8988T (cell line): ENCODE measurements at places on chromosomes 7 and 10.
A peak's percentile ranks its signal among the peaks of the same experiment; 100 is the strongest.

DNA sequence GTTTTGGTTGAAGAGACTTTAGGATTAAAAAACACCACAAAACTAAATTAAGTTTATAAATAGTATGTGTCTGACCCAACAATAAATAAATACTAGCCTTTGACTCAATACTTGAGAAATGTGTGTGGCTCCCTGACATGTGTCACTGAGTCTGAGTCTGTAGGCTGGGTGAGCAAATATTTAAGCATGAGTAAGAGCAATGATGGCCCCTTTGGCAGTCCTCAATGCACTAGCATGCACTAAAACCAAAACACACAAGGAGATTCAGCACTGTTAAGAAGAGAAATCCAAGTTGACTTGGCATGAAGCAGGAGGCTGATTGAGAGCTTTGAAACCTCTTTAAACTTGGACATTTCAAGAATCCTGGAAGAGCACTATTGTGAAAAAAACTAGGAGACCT, 37.1 kb downstream of the CCDC71L start:
- no peak for DNase-seq

- no peak for DNase-seq
Measured at GRCh38 chr10:62640411-62640810, 164.1 kb upstream of the ADO start.

DNA sequence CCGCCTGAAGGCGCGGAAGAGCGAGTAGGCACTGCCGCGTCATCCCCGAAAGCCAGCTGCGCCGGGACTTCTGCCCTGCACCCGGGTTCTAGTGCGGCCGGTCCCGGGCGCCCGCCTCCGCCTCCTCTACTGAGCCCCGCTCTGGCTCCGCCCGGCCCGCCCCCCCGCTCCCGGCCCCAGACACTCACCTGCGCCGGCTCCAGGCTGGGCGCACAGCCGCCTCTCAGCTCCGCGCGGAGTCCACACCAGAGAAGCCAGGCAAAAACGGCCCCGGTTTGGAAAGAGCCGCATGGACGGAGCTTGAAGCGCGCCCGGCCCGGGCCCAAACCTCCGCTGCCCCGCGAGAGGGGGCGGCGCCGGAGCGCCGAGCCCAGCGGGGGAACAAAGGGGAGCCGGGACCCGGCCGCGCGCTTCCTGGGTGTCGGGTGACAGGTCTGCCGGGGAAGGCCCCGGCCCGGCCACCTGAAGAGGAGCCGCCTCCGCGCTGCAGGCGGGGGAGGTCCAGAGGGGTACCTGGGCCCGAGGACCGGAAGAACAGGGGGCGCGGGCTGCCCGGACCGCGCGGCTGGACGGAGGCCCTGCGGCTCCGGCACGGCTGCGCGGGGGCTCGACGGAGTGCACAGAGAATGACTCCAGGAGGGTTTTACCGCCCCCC, 168.2 kb downstream of the NRF1 start:
- DNase-seq, result peak; percentile 92

DNA sequence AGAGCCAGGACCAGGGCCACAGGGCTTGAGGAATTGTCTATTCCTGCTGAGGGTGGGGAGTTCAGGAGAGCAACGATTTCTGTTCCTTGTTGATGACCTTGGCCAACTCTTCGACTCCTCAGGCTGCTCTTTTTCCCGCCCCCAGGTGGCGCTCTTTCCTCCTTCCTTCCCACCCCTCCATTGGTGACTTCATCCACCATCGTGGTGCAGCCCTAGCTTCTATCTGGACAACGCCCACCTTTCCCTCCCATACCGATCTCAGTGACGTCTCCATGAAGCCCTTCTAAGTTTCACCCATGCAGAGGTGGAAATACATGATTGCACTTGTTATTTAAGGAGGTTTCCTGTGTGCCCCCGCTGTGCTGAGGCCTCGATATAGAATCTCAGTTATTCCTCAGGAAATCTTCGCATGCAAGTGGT, 22.1 kb upstream of the CARD11 start:
- no peak for DNase-seq

DNA sequence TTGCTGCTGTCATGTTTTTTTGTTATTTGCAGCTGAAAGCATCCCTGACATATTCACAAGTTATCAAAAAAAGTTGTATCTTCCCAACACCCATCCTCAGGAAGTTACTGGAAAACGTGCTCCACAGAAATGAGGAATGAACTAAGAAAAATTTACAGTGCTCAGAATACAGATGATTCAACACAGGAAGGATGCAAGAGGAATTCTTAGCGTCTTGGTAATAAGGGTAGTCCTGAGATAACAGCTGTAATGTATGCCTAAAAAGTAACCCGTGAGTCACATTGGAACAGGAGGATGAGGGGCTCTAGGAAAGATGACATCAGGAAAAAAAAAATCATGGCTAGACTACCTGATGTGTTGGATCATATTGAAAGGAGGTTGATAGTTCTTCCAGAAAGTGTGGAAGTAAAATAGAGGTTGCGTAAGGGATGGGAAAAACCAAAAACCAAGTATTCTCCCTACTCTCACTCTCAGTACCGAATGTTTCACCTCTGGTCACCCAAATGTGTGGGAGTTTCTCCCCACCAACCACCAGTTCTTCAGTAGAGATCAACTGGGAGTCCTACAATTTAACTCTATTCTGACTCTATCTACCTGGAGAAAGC, 3.9 kb downstream of the ADAM12 start:
- peak; percentile 51 for DNase-seq

- DNase-seq, result no peak
Measured at GRCh38 chr7:47814905-47815613, 133.2 kb downstream of the PKD1L1 start.

DNA sequence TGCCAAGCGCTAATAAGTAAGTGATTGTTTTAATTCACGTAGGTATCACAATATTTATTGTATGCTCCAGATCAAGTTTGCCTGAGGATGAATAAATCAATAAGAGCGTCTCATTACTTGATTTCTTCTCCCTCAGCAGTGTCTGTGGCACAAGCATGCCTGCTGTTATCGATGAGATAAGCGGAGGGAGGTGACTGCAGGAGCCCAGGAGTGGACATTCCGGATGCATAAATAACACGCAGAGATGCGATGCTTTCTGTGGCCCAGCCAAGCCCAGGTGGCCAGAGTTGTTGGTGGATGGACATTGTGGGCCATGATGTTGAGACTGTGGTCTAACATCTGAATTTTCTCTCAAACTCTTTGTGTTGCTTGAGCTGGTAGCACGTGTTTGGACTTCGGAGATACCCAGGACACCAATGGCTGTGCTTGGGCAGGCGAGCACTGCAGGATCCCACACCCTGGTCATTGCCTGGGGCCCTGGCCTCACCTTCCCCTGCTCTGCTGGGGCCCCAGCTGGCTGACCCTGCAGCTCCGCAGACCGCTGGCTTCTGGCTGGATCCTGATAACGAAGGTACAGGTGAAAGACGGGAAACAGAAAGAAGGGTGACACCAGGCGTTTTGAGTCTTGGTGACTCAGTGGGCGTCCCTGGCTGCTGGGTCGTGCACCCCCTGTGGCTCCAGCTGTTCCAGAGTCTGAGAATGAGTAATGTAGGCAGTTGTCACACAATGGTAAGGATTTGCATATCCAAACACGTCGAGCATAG, 31.2 kb upstream of the MNX1 start:
- no peak for DNase-seq

DNA sequence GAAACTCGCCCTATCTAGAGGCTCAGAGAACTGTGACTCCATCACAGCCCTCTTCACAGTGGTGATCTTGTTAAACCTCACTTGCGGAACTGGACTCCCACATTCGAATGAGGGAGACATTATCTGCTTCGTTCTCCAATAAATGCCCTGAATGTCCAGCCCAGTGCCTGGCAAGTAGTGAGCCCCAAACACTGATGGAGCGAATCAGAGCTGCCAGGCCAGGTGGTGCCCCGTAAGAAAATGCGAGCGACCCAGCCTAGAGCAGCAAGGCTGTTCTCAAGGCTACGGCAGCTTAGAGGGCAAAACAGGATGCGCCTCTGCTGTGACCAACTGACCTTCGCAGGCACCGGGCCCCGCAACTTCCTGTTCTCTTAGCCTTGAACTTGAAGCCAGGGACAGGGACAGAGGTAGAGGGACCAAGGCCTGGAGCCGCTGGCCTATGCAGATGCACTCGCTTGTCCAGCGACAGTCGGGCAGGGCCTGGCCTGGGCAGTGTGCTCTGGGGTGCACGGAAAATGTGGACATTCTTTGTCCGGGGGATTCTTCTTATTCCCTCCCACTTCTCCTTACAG, 217.6 kb downstream of the TCERG1L start:
- no peak for DNase-seq

- DNase-seq, result no peak
Measured at GRCh38 chr10:115985786-115986185, 287.2 kb downstream of the GFRA1 start.

DNA sequence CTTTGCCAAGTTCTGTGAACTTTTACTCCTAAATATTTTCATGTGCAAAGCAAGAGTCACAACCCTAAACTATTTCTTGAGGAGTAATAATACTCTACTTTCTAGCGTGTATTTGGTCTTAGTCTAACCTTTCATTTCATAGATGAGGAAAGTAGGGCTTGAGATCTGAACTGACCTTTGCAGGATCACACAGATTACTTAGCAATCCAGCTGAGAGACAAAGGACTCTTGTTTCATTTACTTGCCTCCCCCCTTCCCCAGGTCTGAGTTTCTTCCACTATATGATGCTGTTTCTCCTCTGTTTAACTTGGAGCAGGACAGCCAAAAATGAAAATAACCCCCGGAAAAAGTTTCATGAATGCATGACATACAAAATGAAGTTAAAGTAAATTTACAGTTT, 75.3 kb upstream of the PTN start:
- no peak for DNase-seq

DNA sequence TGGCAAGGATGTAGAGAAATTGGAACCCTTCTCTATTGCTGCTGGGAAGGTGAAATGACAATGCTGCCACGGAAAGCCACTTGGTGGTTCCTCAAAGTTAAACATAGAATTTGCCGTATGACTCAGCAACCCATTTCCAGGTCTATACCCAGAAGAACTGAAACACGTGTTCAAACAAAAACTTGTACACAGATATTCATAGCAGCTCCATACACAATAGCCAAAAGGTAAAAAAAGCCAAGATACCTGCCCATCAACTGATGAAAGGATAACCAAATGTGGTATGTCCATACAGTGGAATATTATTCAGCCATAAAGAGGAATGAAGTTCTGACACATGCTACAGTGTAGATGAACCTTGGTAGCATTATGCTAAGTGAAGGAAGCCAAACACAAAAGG, 39.1 kb downstream of the LHPP start:
- no peak for DNase-seq

DNA sequence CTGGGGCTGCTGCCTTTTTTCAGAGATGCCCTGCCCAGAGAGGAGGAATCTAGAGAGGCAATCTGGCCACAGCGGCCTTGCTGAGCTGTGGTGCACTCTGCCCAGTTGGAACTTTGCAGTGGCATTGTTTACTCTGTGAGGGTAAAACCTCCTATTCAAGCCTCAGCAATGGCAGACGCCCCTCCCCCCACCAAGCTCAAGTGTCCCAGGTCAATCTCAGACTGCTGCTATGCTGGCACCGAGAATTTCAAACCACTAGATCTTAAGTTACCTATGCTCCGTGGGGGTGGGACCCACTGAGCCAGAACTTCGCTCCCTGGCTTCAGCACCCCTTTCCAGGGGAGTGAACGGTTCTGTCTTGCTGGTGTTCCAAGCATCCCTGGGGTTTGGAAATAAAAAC, 77.2 kb downstream of the EXOC4 start:
- DNase-seq, result no peak

DNA sequence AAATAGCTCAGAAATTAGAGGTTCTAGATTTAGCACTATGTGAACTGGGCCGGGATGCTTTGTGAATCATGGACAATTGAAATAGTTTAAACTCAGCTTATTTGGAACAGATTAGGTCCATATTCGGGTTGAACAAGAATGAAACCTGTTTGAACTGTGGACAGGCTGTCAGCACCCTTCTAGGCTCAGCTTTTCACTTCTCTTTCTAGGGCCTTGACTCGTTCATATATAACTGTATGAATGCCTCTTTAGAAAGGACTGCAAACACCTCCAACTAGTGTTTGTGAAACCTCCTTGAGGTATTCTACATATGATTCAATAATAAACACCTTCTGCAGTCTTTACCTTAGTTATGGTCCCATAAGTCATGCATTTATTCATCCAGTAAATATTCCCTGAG, 115.6 kb downstream of the REEP3 start:
- no peak for DNase-seq

DNA sequence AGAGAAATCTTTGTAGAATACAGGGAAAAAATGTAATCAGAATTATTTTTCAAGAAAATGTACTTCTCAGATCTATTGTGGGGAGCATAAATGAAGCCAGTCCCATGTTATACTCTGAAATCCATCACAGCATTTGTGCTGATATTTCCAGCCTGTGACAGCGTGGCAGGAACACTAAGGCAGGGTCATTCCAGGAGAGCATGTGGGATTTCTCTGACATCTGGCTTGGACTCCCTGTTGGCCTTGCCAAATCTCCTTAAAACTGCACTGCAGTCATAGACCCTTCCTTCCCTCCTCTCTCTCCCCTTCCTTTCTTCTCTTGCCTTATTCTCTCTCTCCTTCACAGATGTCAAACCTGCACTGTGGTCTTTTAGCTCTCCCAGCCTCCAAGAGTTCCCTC, 6.5 kb upstream of the TSPAN13 start:
- no peak for DNase-seq

GRCh38 chr7:55770778-55771177, 91.8 kb downstream of the SEPTIN14 start:
- no peak for DNase-seq

GRCh38 chr7:41005374-41005901, 697.5 kb downstream of the INHBA start:
- no peak for DNase-seq

- no peak for DNase-seq
Measured at GRCh38 chr7:35446091-35446490, 192.2 kb upstream of the TBX20 start.

DNA sequence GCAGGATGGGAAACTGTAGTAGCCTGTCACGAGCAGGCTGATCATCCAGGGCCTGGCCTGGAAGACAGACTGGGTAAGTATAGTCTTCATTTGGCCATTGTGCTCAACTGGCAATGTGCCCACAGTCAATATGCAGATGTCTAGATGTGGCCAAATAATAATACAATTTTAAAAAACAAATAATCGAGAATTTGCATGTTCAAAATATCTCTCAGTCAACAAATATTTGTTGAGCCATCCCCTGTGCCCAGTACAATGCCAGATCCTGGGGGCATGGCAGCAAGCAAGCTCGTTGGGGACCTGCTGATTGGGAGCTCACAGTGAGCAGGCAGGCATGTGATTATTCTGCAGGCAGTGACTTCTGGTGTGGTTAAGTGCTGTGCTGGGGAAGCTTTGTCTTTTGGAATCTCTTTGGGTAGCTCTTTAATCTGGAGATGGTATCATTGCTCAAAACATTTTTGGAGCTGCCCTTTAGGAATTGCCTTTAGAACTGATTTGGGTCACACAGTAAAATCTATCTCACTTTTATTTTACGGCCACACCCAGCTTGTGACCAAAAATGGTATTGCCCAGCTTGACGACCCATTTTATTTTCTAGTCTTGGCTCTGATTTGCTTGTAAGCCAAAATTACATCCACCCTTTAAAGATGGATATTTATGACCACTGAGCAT, 92.2 kb downstream of the PLCE1 start:
- no peak for DNase-seq

DNA sequence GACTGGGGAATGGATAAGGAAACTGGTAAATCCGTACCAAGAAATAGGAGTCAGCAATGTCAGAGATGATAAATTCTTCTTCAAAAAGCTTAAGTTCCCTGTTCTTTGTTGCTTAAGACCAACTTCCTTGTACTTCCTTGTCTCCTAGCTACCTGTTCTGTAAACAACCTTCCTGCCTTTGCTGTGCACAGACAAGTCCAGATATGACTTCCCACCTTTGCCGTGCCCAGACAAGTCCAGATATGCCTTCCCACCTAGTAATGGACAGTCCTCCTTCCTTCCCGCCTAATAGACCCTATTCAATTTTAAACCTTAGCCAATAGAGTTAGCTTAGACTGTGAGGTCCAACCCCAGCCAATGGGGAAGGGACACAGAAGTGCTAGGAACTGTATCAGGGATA, 2.5 kb upstream of the ZNF33A start:
- DNase-seq, result no peak
